Fibroblast of the aortic adventitia (primary cell): ENCODE measurements at places on chromosomes 6 and 20. TPM values are rescaled to one million over a fixed set of nuclear protein-coding genes. Genes with fewer than 3 reads are reported as not detected.

GRCh38 chr6:6878887-6879585 is 228.7 kb upstream of the RREB1 start:
- peak; percentile 2 for DNase-seq

The MAD2L1BP gene
- total RNA-seq, result 8.3 and 20.6 TPM in 2 replicates

The RCAN2 gene
- 8.0 and 14.9 TPM in 2 replicates for total RNA-seq

DNA sequence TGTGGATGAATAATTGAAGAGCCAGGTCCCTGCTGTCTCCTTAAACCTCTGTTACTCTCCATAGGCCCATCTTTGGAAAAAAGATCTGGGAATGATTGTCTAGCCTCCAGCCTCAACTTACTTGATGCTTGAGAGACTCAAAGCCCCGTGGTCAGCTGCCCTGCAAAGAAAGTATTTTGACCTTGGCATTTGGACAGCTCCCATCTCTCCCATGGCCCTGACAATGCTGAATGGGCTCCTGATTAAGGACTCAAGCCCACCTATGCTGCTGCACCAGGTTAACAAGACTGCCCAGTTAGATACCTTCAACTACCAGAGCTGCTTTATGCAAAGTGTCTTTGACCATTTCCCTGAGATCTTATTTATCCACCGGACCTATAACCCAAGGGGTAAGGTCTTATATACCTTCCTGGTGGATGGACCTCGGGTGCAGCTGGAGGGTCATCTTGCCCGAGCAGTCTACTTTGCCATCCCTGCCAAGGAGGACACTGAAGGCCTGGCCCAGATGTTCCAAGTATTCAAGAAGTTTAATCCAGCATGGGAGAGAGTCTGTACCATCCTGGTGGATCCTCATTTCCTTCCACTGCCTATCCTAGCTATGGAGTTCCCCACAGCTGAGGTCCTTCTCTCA is 1.6 kb downstream of the ZSWIM1 start:
- no peak for DNase-seq

DNA sequence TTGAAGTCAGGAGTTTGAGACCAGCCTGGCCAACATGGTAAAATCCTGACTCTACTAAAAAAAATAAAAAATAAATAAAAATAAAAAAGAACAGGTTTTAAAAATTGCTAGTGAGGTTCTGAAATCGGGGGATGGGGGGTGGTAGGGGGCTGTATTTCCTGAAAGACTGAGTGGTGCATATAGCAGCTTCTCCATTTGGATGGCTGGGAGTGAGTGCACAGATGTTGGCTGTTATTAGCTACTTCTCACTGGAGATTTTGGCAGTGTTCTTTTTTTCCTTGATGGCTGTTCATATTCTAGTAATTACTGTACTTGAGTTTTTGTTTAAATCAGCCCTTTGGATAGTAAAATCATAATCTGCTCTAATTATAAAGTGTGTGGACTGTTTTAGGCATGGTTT is 79.8 kb downstream of the RTN4IP1 start:
- no peak for DNase-seq

The TREML2 gene
- not detected in 2 replicates for total RNA-seq

DNA sequence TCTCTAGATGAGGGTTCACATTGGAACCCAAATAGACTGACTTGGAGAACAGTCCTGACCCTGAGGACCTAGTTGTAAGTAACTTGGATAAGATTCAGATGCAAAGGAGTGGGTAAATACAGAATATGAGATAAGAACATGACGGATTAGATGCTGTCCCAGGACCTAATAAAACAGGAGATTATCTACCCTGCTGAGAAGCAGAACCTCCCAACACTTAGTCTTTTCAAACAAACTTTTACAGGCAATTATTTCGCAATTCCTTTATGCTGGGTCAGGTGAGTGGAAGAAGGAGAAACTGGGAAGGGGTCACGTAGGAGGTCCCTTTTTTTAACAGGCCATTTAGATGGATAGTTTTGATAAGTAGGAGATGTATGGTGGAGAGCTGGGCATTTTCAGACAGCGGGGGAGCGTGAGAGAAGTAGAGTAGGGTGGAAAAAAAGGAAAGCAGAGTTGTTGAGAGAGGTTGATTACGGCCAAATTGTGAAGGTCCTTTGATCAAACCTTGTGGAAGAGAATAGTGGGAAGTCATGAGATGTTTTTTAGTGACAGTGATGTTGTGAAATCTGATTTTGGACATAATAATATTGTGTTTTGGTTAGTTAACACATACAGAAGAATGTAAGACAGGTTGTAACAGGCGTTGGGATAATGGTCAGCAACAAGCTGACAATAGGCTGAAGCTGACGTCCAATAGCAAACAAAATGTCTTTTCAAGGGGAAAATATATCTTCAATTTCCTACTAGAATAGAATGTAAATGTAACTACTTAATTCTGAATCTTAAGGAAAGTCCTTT is 32.8 kb downstream of the FAM83B start:
- no peak for DNase-seq

DNA sequence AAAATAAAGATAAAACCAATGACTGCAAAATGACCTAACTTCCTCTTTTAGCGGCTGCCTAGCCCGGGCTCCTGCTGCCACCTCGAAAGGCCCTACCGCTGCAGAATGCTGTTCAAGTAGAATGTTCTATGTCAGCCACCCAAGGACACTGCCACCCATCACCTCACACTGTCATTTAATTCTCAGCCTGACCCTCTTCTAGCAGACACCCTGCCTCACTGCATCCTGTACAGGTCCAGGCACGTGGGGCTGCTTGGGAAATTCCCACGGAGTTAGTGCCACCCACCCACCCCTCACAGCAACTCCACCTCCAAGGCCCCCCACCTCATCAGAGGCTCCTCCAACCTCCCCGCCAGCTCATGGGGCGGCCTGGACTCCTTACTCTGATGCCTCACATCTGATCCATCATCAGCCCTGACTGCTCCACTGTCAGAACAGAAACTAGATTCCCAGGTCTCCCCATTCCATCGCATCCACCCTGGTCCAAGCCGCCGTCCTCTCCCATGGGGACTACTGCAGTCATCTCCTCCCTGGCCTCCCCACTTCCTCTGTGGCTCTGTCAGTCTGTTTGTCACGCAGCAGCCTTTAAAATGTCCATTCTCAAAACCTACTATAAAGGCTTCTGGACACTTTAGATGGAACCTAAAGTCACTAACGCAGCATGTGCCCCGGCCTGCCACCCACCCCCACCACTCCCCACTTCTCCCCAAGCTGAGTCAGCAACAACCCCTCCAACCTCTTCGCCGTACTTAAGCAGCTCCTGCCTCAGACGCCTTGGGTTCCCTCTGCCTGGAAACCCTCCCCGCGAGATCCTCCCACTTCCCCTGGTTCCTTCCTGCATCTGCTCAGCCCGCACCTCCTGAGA is 17.0 kb downstream of the NFATC2 start:
- no peak for DNase-seq

- DNase-seq, result no peak
Measured at GRCh38 chr20:63318391-63319163, 25.6 kb downstream of the COL20A1 start.

DNA sequence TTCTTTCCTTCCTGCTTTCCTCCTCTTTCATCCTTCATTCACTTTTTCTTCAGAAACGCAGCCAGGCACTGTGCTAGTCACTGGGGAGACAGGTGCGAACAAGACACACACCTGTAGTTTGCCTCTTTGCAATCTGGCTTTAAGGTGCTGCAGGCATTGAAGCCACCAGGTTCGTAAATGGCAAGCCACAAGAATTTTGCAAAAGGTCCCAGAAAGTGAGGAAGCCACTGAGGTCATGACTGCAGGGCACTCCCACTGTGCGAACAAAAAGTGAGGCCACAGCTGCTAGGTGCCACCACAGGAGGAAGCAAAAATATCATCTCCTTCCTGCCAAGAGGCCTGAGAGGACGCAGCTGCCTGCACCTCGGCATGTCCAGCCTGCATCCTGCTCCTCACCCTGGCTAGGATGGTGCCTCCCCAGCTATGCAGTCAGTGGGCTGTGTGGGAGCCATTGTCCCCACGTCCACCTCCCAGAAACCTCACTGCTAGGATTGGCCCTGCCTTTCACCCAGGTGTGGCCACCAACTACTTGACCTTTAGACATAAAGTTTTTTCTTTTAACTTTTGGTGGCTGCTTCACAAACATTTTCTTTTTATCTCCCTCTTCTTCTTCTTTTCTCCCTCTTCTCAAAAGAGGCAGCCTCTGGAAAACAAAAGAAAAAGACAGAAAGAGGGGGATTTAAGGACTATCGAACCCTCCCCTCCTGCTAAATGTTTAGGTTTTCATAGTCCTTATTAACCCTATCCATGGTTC is 230.8 kb downstream of the BCAS1 start:
- DNase-seq, result no peak

The SCRT2 gene
- not detected in 2 replicates for total RNA-seq

- no peak for DNase-seq
Measured at GRCh38 chr6:168537540-168537884, 96.5 kb downstream of the SMOC2 start.

GRCh38 chr20:5688431-5688972 is 61.7 kb upstream of the SHLD1 start:
- DNase-seq, result no peak

DNA sequence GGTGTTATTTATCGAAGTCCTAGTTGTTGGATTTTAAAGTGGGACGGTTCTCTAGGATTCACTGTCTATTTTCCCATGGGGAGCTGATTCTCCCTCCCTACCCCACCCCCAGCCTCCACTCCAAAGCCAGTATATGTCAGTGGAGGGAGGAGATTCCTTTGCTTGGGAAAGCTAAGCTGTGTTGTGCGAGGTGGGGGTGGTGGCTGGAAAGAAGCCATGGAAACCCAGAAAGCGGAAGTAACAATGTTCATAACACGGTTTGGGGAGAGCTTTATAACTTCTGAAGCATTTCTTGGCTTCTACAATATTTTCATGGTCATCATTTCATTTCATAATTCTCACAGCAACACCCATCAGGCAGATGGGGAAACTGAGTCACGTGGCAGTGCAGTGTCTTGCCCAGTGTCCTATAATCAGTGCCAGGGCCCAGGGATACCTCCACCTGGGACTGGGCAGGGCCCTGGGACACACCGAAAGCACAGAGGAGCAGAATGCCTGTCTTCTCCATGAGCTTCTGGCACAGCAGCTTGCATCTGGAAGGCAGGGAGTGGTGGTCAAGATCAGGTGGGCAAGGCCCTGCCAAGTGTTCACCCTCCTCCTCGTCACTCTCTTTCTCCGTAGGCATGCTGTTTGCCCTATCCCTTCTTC is 4.5 kb downstream of the SUN5 start:
- no peak for DNase-seq

GRCh38 chr6:45608252-45608913 is 230.6 kb upstream of the SUPT3H start:
- DNase-seq, result no peak

The FERMT1 gene
- total RNA-seq, result 2.9 and 8.8 TPM in 2 replicates

DNA sequence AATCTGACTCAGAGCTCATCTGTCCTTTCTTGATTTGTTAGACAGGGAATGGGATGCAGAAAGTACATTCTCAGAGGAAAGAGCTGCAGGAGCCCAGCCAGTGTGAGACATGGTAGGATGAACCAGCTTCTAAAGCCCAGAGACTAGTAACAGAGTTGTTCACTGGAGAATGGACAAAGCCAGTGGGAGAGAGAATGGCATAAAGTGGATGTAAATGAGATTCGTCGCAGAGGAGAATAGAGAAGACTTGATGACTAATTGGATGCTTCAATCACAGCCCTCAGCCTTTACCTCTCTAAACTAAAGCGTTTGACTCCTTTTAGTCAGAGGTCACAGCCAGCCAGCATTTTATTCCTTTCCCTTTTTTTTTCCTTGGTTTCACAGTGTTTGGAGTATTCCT is 25.5 kb upstream of the L3MBTL3 start:
- DNase-seq, result no peak

DNA sequence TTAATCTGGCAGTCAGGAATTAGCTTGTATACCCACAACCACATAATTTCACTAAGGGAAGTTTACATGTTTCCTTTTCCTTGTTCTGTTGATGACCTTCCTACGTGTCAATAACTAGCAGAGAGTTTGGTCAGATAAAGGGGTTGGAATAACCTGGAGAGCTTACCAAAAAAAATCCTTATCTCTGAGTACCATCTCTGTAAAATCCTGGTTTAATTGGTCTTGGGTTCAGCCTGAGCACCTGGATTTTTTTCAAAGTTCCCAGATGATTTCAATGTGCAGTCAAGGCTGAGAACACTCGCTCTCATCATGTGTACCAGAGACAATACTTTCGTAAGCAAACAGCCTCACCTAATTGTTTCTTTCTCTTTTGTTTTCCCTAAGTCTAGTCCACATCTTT is 483.8 kb upstream of the FLRT3 start:
- no peak for DNase-seq

The JAG1 gene
- 39.2 and 46.7 TPM in 2 replicates for total RNA-seq

The BNIP5 gene
- not detected in 2 replicates for total RNA-seq

DNA sequence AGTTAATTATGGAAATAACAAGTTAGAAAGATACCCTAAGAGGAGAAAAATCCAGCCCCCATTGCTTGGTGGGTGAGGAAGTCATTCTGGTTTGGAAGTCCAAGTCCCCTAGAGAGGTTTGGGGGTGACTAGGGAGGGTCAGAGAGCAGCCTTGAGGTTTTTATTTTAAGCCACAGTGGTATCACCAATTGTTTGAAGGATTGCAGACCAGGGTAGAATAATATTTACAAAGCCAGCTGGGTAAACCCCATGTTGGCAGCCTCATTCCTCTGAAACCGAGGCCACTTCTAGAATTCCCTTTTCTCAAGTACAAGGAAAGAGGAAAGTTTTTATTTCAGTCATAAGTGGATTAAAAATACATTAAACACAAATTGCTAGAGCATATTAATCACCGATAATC is 99.7 kb downstream of the TMEM170B start:
- no peak for DNase-seq
